ENCODE measurements at places on chromosomes 7 and 10.

DNA sequence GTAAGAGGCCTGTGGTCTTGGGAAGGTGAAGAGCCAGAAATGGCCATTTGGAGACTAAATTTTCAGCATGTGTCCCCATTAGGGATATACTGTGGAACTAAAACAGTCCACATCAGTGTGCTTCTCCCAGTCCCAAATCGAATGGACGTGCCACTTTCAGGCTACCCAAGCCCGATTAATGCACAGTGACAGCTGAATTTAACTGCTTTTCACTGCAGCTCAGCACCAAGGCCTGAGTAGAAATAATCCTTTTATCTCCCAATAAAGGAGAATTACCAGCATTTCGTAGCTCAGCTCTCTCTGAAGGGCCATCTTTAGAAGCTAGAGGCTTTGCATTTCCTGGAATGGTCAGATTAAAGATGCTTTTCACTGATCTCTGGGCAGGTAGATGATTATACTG is 183.3 kb downstream of the NPSR1 start:
- no peak for DNase-seq

DNA sequence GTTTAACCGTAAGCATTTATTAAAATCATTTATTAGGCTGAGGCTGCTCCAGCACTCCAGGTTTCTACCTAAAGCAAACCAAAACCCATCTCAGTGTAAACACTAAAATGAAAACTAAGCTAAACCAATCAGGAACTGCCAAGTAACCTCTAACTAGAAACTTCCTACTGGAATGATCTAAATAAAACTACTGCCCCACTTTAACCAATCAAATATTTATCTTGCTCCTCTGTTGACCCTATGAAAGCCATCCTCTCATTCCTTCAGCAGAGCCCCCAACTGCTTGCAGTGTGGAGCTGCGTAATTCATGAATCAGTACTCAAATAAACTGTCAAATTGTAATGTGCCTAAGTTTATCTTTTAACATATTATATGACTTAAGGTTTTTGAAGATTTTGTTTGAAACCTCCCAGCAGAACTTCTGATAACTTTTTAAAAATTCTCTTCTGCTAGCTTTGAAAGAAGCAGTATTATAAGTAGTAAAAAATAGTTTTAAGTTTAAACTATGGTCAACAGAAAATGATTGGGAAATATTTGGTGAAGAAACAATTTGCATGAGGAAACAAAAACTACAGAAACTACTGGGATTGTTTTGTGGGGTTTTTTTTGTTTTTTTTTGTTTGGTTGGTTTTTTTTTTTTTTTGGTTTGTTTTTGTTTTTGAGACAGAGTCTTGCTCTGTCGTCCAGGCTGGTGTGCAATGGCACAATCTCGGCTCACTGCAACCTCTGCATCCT is 47.4 kb downstream of the GPR37 start:
- DNase-seq = no peak

DNA sequence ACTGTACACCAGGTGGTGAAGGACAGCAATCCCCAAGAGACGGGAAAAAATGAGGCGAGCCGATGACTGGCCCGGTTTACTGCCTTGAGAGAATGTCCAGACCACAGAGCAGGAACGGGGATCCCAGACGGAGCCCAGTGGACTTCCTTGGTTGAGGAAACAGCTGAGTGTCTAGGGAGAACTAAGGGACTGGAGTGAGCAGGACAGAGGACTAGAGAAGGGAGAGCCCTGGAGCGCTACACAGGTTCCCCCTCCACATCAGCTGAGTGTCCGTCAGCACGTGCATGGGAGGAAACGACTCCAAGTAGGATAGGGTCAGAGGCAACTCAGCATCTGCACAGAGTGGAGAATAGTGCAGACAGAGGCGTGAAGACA is 7.1 kb upstream of the WDR86 start:
- DNase-seq = no peak

GRCh38 chr7:22845221-22845834 is 22.7 kb upstream of the TOMM7 start:
- no peak for DNase-seq

DNA sequence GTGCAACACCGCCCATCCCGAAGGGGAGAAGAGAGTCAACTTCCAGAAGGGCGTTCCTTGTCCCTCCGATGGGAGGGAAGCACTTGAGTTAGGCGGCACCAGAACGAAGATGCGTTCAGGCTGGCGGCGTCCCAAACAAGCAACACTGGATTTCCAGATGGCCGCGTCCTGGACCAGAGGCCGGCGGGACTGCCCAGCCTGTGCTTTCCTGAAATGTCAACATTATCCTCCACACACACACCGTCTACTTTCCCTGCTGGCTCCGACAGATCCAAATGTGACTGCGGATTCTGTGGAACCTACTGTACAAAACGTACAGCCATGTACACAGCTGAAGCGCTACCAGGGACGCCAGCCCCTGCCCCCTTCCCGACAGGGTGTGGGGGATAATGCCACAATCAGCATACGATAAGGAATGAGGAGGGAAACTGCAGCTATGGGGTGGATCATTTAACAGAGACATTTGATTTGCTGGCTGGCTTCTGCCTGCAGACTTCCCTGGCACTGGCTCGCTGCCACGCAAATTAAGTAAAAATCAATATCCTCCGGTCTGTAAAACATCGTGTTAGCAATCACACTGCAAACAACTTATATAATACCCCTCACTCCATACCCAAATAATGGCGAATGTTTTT is 82.1 kb downstream of the ZRANB1 start:
- DNase-seq = no peak

DNA sequence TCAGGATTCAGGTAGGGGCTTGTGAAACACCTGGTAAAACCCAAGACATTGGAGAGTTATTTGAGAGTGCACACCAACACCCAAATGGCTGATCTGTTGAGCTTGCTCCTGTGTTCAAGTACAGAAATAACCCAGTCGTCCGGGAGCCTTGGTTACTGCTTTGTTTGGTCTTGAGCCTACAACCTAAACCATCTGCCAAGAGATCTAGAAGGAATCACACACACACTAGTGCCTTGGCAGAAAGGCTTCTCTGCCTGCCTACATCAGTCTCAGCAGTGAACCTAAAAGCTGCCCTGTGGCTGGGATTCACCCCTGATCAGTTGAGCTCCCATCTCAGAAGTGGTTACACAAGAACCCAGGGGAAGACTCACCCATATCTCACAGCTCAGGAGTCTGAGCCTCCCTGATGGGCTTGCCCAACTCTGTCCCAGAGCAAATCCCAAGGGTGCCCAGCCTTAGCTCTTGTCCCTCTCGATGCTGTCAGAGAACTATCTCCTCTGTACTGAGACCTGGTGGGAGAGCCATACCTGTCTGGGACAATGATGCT is 167.6 kb downstream of the CXCL12 start:
- DNase-seq = no peak

DNA sequence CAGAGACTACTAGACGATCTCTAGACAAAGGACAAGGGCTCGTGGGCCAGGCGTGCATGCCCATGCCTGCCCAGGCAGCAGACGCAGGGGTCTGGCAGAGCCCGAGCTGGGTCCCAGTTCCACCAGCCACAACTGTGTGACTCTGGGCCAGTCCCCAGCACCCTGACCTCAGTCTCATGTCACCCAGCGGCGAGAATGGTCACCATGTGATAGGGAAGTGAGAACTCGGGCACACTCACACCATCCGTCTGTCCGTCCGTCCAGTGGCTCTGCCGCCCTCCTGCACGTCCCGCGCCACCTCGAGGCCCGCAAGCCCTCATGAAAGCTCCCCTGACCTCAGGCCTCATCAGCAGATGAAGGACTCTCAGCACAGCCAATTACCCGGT is 280.0 kb downstream of the ELFN1 start:
- DNase-seq = no peak

DNA sequence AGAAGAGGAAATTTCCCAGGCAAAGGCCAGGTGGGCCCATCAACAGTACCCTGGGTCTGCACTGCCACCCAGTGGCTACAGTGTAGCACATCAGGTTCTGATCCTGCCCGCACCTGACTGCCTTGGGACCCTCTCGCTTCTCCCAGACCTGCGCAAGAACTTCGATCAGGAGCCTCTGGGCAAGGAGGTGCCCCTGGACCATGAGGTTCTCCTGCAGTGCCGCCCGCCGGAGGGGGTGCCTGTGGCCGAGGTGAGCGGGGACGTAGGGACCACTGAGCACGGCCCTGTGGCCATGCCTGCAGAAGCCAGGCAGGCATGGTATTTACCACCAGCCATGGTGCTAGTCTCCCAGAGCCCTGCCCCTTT is 33.9 kb upstream of the SLC29A3 start:
- DNase-seq = no peak

GRCh38 chr7:55193245-55193644 is 171.9 kb upstream of the LANCL2 start:
- no peak for DNase-seq

- no peak for DNase-seq
Observed at GRCh38 chr10:100565206-100565985, 29.7 kb downstream of the HIF1AN start.

GRCh38 chr7:89334797-89335196 is 539.3 kb upstream of the TEX47 start:
- DNase-seq = no peak

GRCh38 chr7:29588900-29589696 is 25.5 kb downstream of the PRR15 start:
- DNase-seq = no peak

GRCh38 chr7:130960208-130960988 is 226.4 kb upstream of the KLF14 start:
- DNase-seq = peak; percentile 99

All from fibroblast of skin of left quadriceps (primary cell).